ENCODE measurements at places on chromosomes 3 and 15.

GRCh38 chr3:128133273-128133883 lies 9.8 kb upstream of the RUVBL1 start:
- no peak for DNase-seq

DNA sequence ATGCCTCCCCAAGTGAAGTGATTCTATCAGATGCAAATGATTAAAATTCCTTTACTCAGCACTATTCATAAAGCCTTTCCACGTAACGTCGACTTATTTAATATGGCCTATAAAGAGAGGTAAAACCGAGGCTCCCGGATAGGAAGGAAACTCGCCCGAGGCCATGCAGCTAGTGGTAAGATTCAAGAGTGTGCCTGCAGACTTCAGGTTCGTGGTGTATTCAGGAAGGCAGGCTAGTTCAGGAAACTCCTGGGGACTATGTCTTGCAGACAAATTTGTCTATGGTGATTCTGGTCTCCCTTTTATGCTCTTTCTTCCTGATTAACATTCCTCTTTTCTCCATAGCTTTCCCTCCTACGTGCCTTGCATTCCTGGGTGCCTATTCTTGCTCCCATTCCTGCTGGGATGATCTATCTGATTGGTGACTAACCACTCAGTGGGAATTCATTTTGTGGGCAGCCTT lies 150.7 kb downstream of the SST start:
- DNase-seq: no peak

DNA sequence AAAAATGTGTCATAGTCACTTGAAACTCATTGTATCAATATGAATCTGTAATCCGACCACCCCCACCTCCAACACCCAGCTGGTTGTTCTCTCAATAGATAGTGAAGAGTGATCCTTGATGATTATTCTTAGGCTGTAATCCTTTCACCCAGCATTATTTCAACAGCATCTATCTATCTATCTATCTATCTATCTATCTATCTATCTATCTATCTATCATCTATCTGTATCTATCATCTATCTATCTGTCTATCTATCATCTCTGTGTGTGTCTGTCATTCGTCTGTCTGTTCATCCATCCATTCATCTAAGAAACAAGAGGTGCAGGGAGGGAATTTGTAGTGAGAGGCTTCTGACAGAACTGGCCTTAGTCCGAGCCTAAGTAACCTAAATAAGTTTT lies 78.7 kb upstream of the IGSF10 start:
- DNase-seq: no peak

DNA sequence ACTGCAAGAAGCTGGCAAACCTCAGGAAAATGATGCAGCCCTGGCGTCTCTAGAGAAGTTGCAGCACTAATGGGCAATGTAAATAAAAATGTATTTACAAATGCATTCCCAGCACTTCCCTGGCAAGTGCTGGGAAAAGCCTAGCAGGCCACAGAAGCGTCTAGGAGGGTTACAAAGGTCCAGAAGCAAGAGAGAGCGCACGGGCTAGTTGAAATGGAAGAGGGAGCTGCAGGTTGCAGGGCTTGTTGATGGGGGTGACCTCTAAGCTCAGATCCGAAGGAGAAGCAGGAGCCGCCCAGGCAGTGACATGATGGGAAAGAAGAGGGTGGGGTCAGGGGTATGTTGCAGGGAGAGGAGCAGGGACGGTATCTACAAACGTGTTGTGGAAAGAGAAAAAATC lies 2.7 kb upstream of the KNL1 start:
- no peak for DNase-seq

GRCh38 chr15:92020207-92020606 lies 166.7 kb downstream of the SLCO3A1 start:
- no peak for DNase-seq

GRCh38 chr3:6091262-6091661 lies 769.7 kb upstream of the GRM7 start:
- no peak for DNase-seq

- DNase-seq: peak; percentile 9
Observed at GRCh38 chr3:148992027-148992634, 791 bp downstream of the GYG1 start.

DNA sequence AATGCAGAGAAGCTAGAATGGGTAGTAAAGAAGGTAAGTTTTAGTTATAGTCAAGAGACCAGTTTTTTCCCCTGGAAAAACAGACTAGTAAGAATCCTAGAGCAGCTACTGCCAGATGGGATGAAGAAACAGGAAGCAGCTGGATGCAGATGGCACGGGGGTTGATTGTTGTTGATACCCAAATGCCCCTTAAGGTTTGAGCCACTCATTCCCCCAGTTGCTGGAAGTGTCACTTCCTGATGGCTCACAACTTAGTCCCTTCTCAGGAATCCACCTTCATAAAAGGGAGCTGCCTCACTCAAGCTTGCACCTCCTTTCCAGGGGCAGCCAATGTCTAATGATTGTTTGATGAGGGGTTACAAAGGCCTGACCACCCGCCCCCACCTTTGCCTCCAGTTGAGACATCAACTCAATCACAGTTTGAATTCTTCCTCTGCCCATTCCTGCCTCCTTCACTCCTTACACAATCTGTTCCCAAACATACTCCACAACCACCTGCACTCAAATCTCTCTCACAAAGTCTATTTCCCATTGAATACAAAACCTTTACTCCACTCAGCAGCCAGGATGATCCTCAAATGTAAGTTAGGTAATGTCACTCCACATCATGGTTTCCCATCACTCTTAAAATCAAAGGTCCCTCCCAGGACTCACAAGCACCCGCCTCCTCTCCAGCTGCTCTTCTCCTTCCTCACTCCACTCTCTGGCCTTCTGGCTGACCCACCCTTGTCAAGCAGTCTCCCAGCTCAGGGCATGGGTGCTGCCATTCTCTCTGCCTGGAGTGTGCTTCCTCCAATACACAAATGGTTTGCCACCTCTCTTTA lies 450.1 kb upstream of the THBS1 start:
- DNase-seq: no peak

DNA sequence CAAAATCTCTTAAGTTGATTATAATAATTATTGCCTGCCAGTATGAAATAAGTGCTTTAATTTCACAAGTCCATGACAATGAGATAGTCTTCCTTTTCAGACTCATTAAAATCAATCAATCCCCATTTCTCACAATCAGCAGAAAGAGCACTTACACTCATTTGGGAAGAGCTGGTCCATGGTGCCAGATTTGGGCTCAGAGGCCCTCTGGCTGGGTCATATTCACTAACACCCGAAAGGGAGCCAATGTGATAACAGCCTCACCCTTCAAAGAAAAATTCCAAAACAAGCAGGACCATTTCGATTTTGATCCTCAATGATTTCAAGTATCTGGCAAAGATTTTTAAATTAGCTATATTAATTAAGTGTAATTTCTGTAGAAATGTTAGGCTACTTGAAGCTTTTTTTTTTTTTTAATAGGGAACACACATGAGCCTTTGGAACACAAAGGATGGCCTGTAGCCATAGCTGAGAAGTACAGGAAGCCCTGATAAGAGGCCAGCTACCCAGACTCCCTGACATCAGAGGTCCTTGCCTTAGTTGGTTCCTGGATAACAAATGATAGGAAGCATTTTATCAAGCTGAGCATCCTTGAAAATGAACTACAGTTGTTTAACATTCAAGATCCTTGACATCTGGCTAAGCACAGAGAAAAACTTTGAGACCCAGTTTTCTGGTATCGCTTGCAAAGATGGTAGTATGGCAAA lies 17.1 kb downstream of the MCF2L2 start:
- DNase-seq: no peak

DNA sequence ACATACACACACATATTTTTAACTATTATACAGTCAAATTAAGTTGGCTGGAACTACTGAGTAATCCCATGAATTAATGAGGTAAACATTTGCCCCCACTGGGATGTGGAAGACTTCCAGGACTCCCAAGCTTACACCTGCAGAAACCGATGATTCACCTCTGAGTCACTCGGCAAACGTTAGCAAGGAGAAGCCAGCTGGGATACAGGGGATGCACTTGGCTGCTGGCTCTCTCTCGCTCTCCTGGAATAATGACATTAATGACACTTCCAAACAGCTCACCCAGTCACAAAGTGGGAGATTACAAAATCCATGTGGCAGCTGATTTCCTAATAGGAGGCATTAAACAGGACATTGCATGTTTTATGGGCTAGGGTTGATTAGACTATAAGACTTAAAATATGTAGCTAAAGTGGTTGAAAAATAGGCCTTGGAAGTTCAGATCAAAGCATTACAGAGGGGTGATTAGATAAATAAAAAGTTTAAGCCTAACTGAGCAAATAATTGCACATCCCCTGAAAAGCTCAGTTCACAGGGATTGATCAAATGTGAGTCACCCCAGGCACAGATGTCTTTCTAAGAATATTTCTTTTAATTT lies 500.9 kb downstream of the SOX2 start:
- DNase-seq: no peak

- DNase-seq: no peak
Observed at GRCh38 chr15:79962178-79962577, 8.8 kb downstream of the BCL2A1 start.

DNA sequence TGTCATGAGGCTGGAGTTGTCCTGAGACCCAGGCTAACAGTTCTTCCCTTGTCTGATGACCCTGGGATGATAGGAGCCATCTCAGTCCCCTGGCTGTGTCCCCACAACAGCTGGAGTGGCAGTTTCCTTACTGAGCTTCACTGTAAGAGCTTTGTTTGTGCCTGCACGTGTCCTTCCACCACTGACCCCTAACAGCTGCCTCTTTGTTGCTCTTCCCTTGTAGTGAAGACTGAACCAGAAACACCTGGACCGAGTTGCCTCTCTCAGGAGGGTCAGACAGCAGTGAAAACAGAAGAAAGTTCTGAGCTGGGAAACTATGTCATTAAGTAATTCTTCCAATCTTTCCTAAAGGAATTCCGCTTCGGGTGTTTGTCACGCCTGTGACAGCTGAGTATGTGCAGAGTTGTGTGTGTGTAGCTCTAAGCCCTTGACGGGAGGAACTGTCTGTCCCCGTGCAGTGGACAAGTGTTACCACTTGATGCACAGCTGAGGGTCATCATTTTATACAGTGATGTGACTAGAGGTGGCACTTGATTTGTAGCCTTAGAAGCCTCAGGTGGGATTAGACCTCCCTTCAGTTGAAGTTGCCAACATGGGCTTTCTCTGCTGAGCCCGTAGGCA lies 25.0 kb downstream of the MAP6D1 start:
- no peak for DNase-seq

- DNase-seq: no peak
Observed at GRCh38 chr3:177569193-177569592, 371.9 kb upstream of the TBL1XR1 start.

- DNase-seq: no peak
Observed at GRCh38 chr3:163335429-163335828, 1742.9 kb downstream of the SI start.

DNA sequence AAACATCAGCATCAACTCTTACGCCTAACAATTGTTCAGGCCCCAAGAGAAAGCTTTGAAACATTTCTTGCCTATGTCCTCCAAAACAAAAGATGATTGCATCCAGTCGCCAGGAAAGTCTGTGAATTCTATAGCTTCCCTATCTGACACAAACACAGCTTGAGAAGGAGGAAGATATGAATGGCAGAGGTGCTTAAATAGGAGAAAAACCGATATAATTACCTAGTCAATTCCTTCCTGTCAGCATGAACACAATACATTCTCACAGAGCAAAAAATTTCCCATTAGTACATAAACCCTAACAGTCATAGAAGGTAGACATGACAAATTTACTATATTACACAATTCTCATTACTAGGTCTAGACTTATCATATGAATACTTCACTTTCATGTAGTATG lies 326.5 kb downstream of the CGGBP1 start:
- no peak for DNase-seq

- no peak for DNase-seq
Observed at GRCh38 chr3:67484085-67484484, 170.3 kb downstream of the SUCLG2 start.

GRCh38 chr3:100277255-100277800 lies 16.5 kb downstream of the TBC1D23 start:
- DNase-seq: no peak

GRCh38 chr3:64187065-64187959 lies 38.0 kb downstream of the PRICKLE2 start:
- DNase-seq: no peak

DNA sequence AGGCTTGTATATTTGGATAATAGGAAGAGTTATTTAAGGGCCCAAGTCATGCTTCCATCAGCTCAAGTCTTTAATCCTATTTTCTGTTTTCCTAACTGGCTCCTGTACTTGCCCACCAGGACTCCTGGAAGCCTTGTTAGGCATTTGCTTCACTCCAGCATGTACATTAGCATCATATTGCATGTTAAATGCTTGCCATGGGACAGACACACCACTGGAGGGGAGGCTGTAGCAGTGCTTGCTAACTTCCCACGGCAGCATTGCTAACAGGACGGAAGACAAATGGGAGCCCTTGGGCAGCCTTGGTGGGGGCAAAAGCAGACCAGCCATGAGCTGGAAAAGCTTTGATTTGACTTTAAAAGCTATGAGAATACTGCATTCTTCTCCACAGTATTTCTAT lies 6.1 kb downstream of the TMOD2 start:
- no peak for DNase-seq

- no peak for DNase-seq
Observed at GRCh38 chr15:49573421-49573820, 47.2 kb downstream of the FAM227B start.

DNA sequence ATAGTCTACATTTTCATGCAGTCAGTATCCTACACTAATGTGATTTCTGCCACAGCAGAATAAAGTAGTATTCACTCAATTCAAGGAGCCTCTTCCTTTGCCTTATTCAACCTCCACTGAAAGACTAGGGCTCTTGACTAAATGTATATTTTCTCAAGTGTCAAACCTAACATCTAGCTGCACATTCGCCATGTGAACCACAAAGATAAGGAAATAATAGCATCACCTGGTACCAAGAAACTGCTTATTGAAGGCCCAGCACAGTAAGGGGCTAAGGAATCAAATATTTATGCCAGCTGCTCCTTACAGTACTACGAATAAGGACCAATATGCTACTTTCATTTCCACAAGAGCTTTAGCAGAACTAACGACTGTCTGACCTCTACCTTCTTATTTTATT lies 1.3 kb downstream of the SRP14 start:
- DNase-seq: no peak

DNA sequence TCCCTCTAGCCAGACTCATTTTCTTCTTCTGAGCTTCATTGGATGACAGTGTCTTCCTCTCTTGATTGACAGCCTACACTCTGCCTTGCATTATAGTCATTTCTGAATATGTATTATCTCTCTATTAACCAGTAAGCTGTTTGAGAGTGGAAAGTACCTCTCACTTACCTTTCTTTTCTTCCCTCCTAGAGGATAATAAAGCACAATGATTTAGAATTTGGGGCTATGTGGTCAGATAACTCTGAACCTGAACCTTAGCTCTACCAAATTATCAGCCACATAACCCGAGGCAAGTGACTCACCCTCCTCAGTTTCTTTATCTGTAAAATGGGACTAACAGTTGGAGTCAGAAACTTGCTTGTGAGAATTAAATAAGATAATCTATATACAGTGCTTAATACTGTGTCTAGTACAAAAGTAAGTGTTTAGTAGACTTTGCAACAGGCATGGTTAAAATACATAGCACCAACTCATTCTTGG lies 331.8 kb upstream of the TBL1XR1 start:
- no peak for DNase-seq

GRCh38 chr3:134312873-134313846 lies 61.1 kb downstream of the AMOTL2 start:
- no peak for DNase-seq

All from CD4-positive, alpha-beta T cell (primary cell).